Urinary bladder (tissue), 4 donors: ENCODE measurements at places on chromosomes 7 and 10. TPM values are rescaled to one million over a fixed set of nuclear protein-coding genes. Genes with fewer than 3 reads are reported as not detected.

STN1 gene
- polyA plus RNA-seq, result 22.6 TPM

ANKRD1 gene
- 0.04 TPM for polyA plus RNA-seq

BEND7 gene
- polyA plus RNA-seq, result 8.0 TPM

CHCHD2 gene
- 495 TPM for polyA plus RNA-seq

- DNase-seq, result peak; percentile 87
Measured at GRCh38 chr10:11757454-11757820, 15.3 kb downstream of the ECHDC3 start.

DNA sequence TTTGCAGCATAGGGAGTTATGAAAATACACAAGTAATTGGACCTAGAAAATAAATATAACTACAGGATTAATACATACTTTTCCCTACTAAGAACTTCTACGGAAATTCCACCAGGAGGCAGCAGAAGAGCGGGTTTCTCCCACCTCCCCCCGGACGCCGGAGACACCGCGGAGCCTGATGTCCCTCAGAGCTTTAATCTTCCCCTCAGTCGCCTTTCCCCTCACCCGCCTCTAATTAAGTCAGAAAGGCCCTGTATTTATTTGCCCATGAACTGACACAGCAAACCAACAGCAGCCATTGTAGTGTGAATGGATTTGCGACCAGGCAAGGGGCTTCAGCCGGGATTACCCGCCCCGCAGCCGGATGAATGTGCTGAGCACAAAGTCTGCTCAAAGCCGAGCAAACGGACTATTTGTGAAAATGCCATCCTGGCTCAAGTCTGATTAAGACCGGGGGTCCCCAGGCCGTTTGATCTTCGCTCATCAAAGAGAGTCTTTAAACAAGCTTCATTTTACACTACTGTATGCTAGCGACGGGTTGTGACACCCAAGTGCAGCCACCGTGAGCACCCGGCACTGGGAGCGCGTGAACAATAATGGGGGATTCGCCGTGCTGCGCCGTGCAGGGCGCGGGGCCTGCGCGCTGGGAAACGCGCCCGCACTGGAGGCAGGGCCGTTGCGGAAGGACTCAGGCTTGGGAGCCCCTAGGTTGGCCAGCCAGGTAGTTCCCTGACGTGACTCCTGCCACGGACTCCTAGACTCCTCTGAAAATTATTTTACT lies 5.6 kb upstream of the DKK1 start:
- peak; percentile 46 for DNase-seq

GRCh38 chr7:131829947-131830558 lies 273.6 kb upstream of the PODXL start:
- no peak for DNase-seq

DNA sequence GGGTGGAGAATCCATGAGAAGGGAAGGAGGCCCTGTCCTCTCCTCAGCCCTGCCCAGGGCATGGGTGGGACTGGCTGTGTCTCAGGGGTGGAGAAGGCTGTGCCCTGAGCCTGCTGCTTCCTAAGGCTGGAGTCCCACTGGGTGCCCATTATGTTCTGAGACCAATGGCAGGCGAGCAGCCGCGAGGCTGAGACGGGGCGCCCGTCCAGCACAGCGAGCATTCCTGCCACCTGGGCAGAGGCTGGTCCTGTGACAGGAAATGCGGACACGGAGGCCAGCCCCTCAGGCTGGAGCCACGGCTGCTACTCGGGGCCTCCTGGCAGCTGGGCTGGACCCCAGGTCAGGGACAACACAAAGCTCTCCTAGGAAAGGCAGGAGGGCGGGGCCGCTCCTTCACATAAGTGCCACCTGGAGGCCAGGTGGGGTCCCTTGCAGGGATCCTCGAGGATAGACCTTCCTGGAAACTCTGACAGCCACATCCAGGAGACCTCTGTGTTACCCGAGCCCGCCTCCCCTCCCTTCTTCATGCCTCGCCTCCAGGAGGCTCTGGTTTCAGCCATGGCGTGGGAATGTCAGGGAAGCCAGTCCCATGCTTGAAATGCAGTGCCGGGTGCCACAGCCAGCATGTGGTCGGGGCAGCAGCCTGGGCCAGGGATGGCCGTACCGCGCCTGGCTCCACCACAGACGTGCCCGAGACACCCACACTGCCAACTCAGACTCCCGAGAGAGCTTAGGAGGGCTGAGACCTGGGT lies 173.9 kb downstream of the USP6NL start:
- no peak for DNase-seq

DNA sequence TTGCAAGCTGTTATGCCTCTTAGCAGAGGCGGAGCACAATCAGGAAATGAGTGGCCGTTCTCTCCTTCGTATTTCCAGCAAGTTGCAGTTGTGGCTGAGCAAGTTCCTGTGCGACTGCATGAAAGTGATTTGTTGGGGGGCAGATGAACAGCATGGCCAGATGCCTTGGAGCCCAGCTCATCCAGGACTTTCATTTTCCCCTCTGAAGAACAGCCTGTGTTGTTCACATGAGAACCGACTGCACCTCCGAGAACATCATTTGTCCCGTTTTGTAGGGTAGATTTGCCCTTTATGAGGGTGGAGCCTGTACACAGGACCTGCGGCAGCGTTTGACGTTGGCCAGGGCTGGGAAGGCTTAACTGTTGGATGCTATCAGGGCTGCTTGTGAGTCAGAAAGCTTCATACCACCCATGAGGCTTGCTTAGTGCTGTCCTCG lies 4.4 kb downstream of the BAG3 start:
- no peak for DNase-seq

DNA sequence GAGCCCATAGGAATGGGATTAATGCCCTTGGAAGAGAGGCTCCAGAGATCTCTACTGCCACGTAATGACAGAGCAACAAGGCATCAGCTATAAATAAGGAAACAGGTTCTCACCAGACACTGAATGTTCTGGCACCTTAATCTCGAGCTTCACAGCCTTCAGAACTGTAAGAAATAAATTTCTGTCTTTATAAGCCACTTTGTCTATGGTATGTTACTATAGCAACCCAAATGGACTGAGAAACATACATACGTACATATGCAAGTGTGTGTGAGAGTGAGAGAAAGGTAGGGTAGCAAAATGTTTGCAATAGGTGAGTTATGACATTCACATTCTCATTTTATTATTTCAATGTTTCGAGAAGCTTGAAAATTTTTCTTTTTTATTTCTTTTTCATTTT lies 22.1 kb upstream of the HTR5A start:
- DNase-seq, result no peak

DNA sequence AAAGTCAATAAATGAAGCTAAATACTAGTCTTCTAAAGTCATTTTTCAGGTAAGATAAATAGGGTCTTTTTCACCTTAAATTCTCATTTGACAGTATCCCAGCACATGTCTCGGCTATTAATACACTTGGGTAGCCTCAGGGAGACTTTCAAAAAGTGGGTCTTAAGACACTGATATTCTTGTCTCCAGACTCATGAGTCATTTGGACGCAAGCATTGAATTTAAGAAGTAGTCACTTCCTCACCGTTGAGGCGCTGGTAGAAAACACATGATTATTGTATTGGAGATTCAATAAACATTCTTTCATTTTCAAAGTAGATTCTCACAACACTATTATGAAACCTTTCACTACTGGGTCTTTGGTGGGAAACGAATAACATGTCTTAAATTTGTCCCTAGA lies 108.9 kb upstream of the SP8 start:
- DNase-seq, result no peak

GRCh38 chr7:43634384-43634783 lies 51.5 kb downstream of the STK17A start:
- no peak for DNase-seq

GRCh38 chr10:14742382-14742781 lies 32.3 kb downstream of the FAM107B start:
- DNase-seq, result no peak

- DNase-seq, result no peak
Measured at GRCh38 chr10:86343761-86344160, 22.8 kb downstream of the GRID1 start.

DNA sequence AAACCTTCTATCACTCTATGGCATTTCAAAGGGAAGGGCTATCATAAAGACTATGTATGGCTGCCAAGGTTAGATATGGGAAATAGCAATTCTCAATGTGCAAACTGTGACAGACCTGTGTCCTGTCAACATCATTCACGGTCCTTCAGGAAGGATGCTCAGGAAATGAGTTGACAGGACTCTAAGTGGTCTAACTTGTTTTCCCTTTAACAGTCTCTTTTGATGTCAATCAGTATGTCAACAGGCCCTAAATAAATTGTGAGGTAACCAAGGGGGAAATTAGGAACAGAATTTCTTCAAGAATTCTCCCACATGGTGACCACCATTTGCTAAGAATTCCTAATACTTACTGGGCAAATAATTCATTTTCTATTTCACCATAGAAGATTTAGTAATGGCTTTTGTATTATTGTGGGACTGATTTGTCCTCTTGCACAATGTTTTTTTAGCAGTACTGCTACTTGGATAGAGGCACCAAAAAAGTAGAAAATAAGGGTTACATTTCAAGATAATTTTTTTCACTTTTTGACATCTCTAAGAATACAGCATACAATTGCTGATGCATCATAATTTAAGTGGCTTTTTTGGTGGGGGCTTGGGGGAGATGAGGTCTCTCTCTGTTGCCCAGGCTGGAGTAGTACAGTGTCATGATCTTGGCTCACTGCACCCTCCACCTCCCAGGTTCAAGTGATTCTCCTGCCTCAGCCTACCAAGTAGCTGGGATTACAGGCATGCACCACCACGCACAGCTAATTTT lies 275.8 kb downstream of the CACNA2D1 start:
- DNase-seq, result no peak
